ENCODE measurements at places on chromosomes 11 and 22.

- no peak for DNase-seq
These were observed 1.8 kb downstream of the RASSF10 start for GRCh38 chr11:13010749-13011465.

GRCh38 chr22:30752771-30753170 lies 58.1 kb downstream of the OSBP2 start:
- no peak for DNase-seq

GRCh38 chr11:1330473-1330872 lies 21.0 kb upstream of the TOLLIP start:
- DNase-seq = no peak

DNA sequence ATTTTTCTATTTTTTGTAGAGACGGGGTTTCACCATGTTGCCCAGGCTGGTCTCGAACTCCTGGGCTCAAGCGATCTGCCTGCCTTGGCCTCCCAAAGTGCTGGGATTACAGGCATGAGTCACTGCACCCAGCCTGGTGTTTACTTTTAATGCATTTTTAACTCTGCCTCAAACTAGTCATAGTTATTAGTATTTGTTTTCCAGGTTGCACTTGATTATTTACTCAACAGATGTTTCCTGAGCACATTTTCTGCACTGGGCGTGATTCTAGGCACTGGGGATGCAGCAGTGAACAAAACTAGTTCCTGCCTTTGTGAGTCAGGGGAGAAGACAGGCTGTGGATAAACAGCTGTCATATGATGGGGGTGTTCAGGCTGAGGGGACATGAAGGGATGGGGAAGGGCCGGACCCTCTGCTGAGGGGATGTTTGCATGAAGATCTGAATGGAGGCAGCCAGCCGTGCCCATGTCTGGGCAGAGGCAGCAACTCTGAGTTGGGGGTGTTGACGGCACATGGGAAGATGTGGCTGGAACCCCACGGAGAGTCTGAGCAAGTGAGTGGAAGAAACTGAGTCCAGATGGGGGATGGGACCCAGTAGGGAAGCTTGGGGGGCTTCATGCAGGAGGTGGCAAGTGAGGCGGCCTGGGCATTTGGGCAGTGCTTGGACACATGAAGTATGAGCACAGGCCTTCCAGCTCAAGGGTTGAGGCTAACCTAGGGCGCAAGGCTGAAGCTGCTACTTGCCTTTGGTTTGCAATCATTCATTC lies 34.4 kb downstream of the MPPED1 start:
- DNase-seq = no peak

- DNase-seq = peak; percentile 12
These were observed 27.0 kb upstream of the PARVG start for GRCh38 chr22:44153710-44154109.

DNA sequence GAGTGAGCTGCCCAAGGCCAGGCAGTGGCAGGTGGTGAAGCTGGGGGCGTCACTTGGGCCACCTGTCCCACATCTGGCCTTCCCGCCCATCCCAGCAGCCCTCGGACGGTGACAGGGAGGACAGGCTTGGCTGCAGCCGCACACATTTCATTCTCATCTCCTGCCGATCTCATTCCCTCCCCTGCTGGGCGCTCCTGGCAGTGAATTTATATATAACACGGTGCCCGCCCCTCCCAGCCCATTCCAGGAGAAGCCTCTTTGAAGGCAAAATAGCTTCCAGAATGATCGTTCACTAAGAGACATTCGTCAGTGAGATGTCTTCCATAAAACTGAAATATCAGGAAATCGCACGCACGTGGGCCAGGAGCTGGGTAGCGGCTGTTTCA lies 861.3 kb downstream of the TBC1D22A start:
- DNase-seq = no peak

DNA sequence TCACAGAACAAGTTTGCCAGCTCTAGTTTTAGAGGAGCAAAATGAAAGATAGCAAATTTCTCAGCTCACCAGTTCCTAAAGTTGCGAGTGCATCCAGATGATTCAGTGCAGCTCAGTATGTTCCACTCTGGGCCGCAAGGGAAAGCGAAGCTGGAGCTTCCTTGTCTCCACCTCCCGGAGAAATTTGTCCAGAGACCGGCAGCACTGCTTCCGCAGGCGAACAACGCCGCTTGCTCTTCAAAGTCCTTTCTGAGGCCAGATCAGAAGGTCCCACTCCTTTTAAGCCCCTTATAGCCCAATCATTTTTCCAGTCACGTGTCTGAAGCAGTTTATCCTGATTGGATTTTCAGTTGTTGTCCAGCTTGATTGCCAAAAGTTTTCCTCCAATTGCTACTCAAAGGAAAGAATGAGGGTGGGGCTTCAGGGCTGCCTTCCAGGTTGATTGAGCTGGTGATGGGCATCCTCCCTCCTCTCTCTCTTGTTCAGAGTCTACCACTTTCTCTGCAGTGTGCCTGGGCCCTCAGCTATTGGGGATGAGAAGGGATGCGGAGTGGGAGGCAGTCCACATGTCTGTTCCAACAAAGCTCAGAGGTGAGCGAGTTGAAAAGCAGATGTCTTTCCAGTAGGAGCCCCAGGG lies at the start of gene ZNF280A:
ZNF280A (minus strand) TSS at position 251 of the 637 bp plus-strand sequence. CDS start 4,640 bp downstream, outside the sequence.
- peak; percentile 3 for DNase-seq

- no peak for DNase-seq
These were observed 56.2 kb downstream of the WNT11 start for GRCh38 chr11:76150141-76150540.

DNA sequence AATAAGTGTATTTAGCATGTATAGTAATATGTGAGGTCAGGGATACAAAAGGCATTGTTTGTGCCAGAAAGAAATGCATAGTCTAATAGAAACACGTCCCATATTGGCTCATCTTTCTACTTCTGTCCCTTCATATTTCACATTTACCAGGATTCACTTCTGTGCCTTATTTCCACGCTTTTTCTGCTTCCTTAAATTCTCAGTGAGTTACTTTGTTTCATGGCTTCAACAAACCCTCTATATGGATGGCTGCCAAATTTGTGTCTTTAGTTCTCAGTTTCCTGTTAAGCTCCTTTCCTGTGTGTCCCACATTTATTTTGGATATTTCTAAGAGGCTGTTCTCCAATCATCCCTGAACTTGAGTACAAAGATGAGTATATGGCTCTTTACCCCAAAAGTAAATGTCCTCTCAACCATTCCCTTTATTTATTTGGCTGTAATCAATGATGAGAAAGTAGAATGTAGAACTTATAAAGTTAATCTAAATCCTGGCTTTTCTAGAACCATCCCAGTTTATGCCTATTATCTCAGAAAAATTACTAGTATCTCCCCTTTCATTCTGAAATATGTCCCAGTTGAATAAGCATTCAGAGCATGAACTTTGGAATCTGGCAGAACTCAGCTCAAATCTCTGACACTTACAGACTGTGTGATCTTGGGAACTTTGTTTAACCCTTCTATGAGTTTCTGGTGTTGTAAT lies 23.5 kb downstream of the OR8B12 start:
- no peak for DNase-seq

DNA sequence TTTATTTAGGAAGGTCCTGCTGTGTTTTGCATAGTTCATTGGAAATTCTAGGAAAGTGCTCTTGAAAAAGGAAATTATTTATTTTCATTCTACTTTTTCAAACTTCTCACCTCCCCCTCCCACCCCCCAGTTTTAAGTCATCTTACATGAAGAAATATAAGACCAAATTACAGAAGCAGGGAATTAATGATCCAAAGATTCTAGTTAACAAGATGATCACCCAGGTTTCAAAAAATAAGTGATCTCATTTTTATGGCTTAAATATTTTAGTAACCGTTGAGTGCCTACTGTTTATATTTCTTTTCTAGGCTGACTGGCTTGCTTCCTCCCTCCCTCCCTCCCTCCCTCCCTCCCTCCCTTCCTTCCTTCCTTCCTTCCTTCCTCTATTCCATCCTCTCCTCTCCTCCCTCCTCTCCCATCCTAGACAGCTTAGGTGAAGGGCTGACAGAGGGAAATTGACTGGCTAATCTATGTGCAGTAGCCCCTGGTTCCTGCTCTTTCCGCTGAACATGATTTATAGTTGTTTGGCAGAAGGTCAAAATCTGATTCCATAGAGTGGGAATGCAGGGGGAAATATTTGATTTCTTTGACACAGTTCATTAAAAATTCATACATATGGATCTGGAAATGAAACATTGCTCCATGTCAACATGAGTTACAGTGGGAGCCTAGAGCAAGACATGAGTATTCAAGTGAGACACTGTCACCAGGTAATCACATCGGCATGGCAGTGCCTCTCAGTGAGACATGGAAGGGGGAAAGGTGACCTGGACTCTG lies 123.4 kb downstream of the COMMD9 start:
- peak; percentile 17 for DNase-seq

DNA sequence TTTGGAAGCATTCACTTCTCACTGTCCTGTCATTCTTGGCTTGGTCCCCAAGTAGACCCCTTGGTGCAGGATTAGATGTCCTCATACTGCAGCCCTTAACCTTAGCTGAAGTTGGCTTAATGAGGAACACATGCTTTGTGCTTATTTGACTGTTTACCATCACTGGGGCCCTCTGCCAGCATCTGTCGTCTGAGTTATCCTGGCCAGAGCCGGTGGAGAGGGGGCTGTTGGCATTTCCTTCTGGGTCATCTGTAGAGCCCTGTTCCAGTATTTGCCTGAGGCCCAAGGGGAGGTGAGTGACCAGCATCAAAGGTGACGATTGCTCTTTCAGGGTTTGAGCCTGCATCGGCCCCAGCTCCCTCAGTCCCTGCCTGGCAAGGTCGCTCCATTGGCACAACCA lies 126.4 kb upstream of the RASSF10 start:
- DNase-seq = no peak

- DNase-seq = no peak
These were observed at the start of gene MTNR1B for GRCh38 chr11:92969634-92970347. TSS of gene MTNR1B (plus strand) at chr11:92969651. CDS start at chr11:92969726, 75 bp downstream.

DNA sequence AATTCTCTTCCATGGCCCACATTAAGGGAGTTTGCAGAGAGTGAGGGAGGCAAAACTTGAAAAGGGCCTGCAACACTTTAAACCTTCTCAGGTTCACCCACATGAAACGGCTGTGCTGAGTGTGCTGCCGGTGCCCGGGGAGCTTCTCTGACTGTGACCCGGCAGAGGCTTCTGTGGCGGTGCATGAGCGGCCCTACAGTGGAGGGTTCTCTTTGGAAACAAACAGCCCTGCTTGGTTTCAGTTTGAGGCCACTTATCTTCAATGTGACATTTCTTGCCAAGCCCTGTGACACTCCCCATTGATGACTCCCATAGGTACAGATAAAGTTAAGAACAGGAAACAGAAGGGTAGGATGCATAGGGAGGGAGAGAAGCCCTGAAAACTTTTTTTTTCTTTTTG lies 31.8 kb downstream of the FAM118A start:
- no peak for DNase-seq

GRCh38 chr11:29679996-29680395 lies 336.8 kb downstream of the KCNA4 start:
- DNase-seq = no peak

GRCh38 chr11:96680211-96681018 lies 290.6 kb downstream of the JRKL start:
- DNase-seq = no peak

- DNase-seq = no peak
These were observed 30.3 kb downstream of the CDON start for GRCh38 chr11:126032375-126032774.

DNA sequence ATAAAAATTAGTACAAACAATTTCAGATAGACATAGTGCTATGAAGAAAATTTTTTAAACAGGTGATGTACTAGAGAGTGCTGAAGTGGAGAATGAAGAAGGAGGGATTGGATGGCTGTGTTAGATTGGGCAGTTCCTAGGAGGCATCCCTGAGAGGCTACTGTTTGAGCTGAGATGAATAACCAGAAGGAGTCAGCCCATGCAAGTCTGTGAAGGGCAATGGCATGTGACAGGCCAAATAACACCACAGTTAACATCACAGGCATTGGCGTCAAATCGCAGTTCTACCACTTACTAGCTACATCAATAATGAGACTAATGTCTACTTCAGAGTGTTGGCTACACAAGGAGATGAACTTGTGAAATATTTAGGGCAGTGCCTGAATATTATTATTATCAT lies 35.4 kb downstream of the HORMAD2 start:
- DNase-seq = no peak

DNA sequence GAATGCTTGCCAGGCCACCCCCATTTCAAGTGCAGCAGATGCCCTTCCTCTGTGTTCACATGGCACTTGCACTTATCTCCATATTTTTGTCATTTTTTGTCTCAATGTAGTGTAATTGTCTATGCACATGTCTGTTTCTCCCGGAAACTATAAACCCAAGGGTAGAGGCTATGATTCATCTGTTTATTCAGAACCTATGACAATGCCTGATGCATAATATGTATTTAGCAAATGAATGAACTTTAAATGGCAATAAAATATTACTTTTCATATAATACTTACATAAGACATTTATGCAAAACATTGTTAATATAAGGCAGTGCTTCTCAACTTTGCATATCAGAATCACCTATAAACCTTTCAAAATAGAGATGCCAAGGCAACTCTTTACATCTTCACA lies 6.7 kb downstream of the PAK1 start:
- no peak for DNase-seq

- DNase-seq = no peak
These were observed 1116.0 kb downstream of the BRD1 start for GRCh38 chr22:48711669-48712068.

GRCh38 chr11:77457340-77457739 lies 16.6 kb downstream of the PAK1 start:
- no peak for DNase-seq

DNA sequence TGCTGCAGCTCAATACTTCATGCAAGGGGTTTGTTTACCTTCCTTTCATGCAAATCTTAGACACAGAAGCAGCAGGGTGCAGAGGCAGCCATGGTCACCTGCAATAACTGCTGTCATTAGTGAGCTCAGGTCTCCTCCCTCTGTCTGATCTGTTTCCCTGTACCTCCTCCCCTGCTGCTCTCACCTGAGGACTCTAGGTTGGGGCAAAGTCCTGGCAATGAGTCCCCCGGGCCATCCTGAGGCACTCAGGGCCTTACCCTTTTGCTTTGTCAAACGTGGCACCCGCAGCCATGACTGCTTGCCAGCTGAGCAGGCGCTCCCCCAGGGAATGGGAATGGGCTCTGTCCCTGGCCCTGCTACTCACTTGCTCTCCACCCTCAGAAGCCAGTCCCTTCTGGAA lies 3.9 kb downstream of the LRRC10B start:
- no peak for DNase-seq

DNA sequence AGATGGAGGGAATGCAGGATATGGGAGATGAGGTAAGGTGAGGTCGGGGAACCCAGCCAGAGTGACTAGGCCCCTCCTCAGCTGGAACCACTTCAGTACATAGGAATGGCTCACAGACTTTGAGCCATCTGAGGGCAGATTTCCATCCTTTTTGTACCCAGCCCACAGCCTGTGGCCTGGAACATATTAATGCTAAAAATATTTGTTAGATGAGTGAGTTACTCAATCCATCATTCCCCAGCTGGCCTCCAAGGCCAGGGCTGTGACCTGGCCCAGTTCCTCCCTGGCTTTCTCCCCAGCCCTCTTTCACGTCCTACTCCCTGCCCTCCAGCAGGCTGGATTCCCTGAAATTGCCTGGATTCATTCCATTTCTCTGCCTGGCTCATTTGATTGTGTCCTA lies 57.2 kb upstream of the PRDM11 start:
- no peak for DNase-seq

- no peak for DNase-seq
These were observed 7.1 kb upstream of the EXT2 start for GRCh38 chr11:44088377-44088776.
